Activated CD4-positive, alpha-beta memory T cell treated with anti-CD3 and anti-CD28 coated beads, Interleukin-2, amount 10 ng/mL, durations not matched to agents 7 days and 5 days (primary cell): ENCODE measurements at places on chromosomes 16 and 17.

- DNase-seq = no peak
Observed at GRCh38 chr16:10045291-10045775, 136.9 kb downstream of the GRIN2A start.

GRCh38 chr16:57987441-57988177, 12.9 kb downstream of the ZNF319 start:
- no peak for DNase-seq

GRCh38 chr16:89822188-89823086, 5.8 kb upstream of the SPIRE2 start:
- DNase-seq = no peak

DNA sequence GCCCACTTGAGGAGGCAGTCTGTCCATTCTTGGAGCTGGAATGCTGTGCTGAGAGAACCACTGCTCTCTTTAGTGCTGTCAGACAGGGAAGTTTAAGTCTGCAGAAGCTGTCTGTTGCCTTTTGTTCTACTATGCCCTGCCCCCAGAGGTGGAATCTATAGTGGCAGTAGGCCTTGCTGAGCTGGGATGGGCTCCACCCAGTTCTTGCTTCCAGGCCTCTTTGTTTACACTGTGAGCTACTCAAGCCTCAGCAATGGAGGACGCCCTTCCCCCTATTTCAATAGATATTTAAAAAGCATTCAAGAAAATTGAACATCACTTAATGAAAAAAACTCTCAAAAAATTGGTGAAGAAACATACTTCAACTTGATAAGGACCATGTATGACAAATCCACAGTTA, 313.5 kb downstream of the PHKB start:
- no peak for DNase-seq

DNA sequence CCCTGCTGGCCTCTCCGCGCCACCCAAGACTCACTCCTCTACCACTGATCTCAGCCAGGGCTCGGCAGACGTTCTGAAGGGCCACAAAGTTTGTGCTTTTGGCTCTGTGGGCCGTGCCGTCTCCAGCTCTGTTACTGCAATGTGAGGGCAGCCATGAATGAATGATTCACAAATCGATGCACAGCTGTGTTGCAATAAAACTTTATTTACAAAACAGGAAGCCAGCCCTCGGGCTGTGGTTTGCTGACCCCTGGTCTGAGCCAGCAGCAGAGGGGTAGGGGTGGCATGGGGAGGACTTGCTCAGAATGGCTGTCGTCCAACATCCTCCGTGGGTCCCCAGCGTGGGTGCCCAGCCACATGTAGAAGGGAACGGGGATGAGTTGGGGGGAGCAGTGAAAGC, 63.0 kb upstream of the PVALEF start:
- no peak for DNase-seq
